Ureter (tissue), 1 donor: ENCODE measurements at places on chromosomes 13 and 19. TPM values are rescaled to one million over a fixed set of nuclear protein-coding genes. Genes with fewer than 3 reads are reported as not detected.

The SIGLEC5 gene
- total RNA-seq, result 1.2 TPM

The PRDX2 gene
- total RNA-seq, result 196 TPM

The KLK4 gene
- not detected for total RNA-seq

The FRY gene
- 109 TPM for total RNA-seq

The C13orf42 gene
- total RNA-seq, result not detected

The CYP2A7 gene
- not detected for total RNA-seq

The ZNF208 gene
- total RNA-seq, result 32.4 TPM

The FFAR3 gene
- not detected for total RNA-seq

The GPR12 gene
- total RNA-seq, result 0.65 TPM

The SHD gene
- total RNA-seq, result not detected

The IRF2BP1 gene
- 22.0 TPM for total RNA-seq

The DPF1 gene
- total RNA-seq, result not detected

The GNG8 gene
- total RNA-seq, result not detected

The ATP8A2 gene
- total RNA-seq, result 0.13 TPM

The THSD8 gene
- total RNA-seq, result 4.4 TPM

The ERICH6B gene
- not detected for total RNA-seq

The MPND gene
- 30.6 TPM for total RNA-seq

The ZNF728 gene
- 2.9 TPM for total RNA-seq

The ODAD3 gene
- 0.78 TPM for total RNA-seq

DNA sequence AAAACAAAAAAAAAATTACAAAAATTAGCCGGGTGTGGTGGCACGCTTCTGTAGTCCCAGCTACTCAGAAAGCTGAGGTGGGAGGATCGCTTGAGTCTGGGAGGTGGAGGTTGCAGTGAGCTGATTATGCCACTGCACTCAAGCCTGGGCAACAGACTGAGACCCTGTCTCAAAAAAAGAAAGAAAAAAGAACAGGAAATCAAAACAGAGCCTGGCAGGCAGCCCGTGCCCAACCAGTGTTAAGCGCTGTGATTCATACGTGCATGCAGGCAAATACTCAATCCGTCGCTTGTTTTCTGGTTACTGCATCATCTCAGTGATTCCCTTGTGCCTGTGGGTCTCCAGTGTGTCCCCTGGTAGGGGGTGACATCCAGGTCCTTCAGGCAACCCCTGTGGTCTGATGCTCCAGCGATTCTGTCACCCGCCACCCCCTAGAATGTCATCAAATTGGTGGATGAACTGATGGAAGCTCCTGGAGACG, 18.1 kb downstream of the DDX39A start:
- DNase-seq, result no peak

GRCh38 chr19:35717665-35718344, at the start of gene KMT2B:
TSS of gene KMT2B (plus strand) at chr19:35718003. CDS start at chr19:35718019, 16 bp downstream.
- DNase-seq, result no peak

DNA sequence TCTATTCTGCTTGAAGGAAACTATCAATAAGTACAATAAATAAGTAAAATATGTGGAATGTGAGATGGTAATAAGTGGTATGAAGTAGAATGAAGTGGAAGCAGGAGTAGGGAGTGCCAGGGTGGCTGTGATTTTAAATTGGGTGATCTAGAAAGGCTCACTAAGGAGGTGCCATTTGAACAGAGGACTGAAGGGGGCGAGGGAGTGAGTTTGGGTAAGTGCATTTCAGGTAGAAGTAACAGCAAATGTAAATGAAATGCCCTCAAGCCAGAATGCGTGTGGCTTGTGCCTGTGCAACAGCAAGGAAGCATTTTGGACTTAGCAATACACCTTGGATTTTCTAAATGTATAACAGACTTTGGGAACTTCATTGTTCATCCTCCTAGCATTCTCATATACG, 77.1 kb downstream of the CCNA1 start:
- DNase-seq, result no peak

- peak; percentile 78 for DNase-seq
Measured at GRCh38 chr19:18742838-18743783, 48.0 kb downstream of the COMP start.

- no peak for DNase-seq
Measured at GRCh38 chr13:40343550-40344269, 322.7 kb downstream of the FOXO1 start.

DNA sequence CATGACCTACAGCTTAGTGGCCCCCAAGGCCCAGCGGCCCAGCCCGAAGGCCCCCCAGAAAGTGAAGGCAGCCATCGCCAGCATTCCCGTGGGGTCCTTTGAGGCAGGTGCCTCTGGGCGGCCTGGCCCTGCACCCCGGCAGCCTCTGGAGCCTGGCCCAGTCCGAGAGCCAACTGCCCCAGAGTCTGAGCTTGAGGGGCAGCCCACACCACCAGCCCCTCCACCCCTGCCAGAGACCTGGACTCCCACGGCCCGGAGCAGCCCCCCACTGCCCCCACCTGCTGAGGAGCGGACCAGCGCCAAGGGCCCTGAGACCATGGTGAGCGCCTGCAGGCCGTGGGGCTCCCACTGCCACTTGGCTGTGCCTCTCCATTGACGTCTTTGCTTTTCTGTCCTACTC, 9.0 kb upstream of the PRR19 start:
- no peak for DNase-seq

DNA sequence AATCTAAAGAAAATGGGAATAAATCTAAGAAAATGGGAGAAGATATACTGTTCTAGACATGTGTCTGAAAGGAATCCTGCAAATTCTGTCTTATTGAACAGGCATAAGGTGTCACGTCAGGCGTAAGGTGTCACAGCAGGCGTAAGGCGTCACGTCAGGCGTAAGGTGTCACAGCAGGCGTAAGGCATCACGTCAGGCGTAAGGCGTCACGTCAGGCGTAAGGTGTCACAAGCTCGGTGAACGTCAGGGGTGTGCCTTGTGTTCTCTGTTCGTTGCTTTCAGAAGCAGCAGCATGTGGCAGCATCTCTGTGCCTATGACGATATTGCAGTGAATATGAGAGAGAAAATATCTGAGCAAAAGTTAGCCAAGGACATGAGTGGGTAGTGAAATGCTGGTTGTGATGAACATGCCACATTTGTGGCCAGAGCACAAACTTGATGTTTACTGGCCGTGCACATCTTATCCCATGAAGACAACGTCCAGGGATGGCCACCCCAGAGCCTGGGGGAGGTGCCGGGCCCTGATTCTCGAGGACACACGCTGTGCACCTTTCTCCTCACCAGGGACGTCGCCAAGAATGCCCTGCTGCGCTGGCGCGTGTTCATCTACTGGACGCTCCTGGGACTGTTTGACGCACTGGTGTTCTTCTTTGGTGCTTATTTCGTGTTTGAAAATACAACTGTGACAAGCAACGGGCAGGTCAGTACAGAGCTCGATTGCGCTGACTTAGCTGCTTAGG, 107.0 kb upstream of the MCF2L start:
- no peak for DNase-seq

GRCh38 chr19:49356382-49356781, 5.8 kb downstream of the TEAD2 start:
- no peak for DNase-seq

DNA sequence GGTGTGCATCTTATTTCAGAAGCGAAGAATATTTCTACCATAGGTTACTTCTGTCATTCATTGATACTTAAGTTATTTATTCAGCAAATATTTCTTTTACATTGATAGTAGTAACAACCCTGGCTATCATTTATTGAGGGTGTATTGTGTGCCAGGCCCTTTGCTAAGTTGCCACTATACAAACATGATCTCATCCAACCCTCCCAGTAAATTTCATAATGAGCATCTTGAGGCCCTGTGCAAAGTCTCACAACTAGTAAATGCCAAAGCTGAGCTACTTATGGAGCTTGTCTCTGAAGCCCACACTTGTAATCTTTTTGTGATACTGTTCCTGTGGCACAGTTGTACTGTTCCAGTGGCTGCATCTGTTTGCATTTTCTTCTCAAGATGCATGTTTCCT, 36.1 kb downstream of the RNASEH2B start:
- DNase-seq, result no peak

DNA sequence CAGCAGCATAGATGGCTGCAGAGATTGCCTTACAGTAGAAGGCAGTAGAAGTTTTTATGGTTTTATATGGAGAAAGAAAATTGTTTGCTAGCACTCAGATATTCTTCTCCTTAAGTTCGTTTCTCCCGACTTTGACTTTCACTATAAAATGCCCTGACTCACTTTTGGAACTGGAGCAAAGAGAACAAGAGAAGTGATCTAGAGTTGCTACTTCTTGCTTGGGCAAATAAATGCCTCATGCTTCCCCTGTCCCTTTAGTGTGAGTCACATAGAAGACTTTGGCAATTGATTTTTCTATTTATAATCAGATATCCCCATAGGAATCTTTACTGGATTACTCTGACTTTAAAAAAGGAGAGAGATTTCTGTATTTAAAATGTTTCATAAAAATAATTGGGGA, 46.9 kb downstream of the ITGBL1 start:
- DNase-seq, result no peak

DNA sequence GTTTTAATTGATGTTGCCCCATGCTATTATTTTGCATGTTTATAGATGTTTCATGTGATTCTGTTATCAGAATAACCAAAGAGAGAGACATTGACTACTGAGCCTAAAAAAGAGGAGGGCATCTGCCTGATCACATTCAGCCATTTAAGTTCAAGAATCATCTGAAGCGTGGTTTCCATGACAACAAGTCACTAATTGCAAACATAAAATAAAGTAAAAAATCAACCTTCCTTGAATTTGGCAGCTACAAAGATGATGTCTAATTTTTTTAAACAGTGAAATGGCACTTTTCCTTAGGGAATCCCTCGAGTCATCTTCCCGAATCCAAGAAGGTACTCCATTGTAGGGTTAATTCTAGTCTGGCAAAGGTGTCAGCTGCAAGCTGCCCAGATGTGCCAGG, 884.2 kb downstream of the DIAPH3 start:
- no peak for DNase-seq

DNA sequence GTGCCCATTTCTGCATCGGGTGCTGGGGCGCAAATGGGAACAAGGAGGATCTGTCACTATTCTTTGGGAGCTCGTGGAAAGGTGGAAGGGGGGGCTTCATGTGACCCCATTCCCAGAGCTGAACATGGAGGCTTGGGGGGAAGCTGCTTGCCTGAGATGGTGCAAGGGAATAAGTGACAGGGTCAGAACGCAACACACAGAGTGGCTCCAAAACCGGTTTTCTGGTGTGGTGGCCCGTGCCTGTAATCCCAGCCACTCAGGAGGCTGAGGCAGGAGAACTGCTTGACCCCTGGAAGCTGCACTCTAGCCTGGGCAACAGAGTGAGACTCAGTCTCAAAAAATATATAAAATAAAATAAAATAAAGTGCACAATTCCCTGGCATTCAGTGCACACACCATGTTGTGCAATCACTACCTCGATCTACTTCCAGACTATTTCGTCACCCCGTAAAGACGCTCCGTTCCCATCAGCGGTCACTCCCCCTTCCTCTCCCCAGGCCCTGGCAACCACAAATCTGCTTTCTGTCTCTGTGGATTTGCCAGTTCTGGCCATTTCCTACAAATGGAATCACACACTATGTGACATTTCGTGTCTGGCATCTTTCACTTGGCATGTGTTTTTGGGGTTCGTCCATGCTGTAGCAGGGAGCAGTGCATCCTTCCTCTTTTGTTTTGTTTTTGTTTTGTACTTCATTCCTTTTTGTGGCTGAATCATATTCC, 18.2 kb upstream of the COMP start:
- peak; percentile 67 for DNase-seq

GRCh38 chr19:16998635-16999194, 27.9 kb downstream of the CPAMD8 start:
- no peak for DNase-seq
